ENCODE measurements at places on chromosomes 4 and X.
A peak's percentile ranks its signal among the peaks of the same experiment; 100 is the strongest.

DNA sequence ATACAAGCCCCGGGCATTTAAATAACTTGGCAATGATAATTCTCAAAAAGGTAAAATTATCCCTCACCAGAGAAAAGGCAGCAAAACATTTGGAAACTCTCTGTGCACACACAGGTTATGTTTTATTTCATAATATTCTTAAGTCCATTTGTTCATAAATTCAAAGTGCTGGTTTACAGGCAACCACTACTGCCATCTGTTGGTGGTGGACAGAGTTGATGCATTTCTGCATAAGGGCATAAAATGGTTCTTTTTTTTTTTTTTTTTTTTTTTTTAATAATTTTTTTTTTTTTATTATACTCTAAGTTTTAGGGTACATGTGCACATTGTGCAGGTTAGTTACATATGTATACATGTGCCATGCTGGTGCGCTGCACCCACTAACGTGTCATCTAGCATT is 31.5 kb upstream of the IL21 start:
- DNase-seq = peak; percentile 84

DNA sequence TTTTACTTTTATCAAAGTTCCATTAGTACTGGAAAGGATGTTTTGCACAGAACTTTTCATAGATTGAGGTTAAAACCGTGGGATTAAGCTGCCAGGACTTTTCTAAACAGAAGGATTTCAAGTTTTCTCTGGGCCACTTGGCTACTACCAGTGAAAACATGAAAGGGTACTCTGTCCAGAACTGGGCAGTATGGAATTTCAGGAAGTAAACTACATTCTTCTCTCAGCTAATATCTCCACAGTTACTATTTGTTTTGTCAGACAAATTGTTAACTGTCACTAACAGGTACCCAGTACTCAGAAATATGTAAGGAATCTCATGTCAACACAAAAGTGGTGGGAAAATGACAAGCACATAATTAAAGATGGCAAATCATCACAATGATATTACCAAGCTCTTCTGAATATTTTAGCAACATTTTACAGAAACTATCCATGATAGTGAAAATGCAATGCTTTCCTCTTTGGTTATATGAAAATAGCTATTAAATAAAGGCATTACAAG is 454.4 kb downstream of the C4orf33 start:
- no peak for DNase-seq

DNA sequence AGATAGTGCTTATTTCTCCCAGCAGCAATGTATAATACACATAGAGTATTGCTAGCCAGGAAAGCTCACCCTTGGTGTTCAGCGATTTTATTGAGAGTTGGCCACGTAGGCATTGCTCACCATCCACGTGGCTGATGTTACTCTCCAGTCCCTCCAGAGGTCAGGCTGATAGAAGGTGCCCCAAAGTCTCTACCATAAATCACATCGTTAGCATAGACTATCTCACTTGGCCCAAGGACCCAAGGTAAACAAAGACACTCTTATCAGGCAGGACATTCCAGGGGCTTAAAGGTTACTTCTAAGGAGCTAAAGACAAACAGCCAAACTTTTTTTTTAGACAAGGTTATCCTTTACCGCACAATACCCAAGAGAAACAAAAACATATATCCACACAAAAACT is 30.3 kb upstream of the RGN start:
- peak; percentile 2 for DNase-seq

GRCh38 chrX:132559101-132559500 is 70.3 kb upstream of the MBNL3 start:
- DNase-seq = no peak

DNA sequence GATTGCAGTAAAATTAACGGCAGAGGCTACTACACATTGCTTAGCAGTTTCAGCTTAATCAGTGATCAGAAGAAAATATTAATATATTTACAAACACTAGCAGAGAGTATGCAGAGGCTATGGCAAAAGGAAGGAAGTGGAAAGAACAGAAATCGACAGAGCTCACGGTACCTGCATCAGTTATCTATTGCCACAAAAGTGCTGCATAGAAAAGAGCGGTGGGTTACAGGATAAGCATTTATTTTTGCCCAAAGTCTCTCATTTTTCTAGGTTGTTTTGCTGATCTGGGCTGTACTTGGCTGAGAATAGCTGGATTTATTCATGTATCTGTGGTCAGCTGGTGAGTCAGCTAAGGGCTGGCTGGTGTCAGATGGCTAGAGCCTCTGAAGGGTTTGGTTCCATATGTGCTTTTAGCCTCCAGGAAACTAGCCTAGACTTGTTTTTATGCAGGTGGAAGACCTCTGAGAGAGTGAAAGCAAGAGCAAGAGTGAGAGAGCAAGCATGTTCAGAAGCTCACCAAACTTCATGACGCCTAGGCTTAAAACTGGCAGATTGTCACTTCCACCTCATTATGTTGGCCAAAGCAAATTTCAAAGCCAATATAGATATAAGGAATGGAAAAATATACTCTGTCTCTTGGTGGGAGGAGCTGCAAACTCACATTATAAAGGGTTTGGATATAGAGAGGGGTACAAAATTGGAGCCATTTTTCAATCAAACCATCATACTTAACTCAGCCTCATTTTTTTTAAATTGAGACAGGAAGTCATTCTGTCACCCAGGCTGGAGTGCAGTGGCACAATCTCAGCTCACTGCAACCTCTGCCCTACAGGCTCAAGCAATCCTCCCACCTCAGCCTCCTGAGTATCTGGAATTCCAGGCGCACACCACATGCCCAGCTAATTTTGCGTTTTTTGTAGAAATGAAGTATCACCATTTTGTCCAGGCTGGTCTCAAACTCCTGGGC is 153.2 kb upstream of the RPL34 start:
- DNase-seq = no peak

All from cardiac muscle cell (in vitro differentiated cells and primary cell).